ENCODE measurements at places on chromosomes 3 and 15.

- DNase-seq, result no peak
These were observed 417.4 kb upstream of the NAALADL2 start for GRCh38 chr3:174441588-174442301.

GRCh38 chr15:66025972-66026371 lies 156.7 kb downstream of the RAB11A start:
- DNase-seq, result no peak

- DNase-seq, result no peak
These were observed 15.3 kb upstream of the PTPN23 start for GRCh38 chr3:47365213-47366153.

DNA sequence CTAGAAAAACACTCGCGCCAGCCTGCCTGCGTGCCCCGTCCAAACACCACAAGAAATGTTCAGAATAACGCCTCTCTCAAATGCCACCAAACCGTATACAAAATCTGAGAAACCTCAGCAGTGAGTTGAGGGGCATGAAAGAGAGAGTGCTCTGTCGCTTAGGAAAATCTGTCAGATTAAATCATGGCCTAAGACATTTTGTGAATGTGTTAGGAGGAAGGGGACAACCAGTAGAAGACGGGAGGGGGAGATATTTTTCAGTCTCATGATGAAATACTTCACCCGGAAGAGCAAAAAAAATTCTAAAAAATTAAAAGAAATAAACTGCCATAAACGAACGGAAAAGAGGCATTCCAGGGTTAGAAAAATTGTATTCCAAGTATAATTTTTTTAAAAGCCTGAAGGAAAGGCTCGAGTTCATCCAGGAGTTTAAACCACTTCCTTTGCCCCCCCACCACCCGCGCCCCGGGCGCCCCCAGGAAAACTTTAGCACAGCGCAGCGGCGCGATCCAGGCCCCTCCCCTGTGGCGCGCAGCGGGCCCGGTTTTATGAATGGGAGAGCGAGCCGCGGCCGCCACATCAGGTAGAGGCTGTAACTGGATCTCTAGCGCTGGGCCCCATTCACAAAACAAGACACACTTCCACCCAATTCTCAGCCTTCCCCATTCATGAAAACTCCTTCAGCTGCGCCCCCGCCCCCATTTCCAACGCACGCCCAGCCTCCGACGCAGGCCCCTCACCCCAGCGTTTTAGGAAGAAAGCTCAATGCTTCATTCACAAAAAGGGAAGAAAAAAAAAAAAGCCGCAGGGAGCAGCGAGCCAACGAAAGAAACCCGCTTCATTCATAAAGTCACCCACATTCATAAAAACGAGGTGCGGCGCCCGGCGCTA lies 1.4 kb downstream of the ETV5 start:
- DNase-seq, result no peak

DNA sequence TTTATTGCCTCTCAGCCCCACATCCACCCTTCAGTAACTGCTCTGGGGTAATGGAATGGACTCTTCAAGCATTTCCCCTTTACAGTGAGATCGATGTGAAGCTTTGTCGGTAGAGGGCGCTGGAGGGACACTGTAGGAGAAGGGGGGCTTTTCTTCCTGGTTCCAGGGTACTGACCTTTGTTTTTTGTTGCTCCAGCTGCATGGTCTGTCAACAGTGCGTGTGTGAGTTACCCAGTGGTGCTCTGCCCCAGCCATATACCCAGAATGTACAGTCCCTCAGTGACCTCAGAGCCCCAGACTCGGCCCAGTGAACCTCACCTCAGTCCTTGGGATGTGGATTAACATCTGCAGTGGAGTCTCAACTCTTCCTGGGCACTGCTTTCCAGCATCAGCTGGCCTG lies 180.3 kb upstream of the TSC22D2 start:
- no peak for DNase-seq

DNA sequence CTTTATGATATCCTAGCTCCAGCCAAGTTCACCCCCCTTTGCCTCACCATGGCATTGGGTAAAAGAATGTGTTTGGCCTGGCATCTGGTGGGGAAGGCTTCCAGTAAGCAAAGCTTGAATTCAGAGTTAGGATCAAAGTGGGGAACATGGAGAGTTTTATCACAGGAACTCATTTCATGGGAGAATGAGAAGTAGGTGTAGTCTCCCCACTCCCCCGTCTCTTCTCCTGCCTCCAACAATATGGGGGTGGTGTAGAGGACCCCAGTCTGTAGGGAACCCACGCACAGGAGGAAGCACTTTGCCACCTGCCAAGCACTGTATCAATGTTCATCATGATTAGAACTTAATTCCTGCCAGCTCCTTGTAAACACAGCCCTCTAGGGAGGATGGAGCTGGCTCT lies 200.5 kb downstream of the UACA start:
- no peak for DNase-seq

GRCh38 chr15:31433091-31433490 lies 106.5 kb downstream of the KLF13 start:
- DNase-seq, result no peak

DNA sequence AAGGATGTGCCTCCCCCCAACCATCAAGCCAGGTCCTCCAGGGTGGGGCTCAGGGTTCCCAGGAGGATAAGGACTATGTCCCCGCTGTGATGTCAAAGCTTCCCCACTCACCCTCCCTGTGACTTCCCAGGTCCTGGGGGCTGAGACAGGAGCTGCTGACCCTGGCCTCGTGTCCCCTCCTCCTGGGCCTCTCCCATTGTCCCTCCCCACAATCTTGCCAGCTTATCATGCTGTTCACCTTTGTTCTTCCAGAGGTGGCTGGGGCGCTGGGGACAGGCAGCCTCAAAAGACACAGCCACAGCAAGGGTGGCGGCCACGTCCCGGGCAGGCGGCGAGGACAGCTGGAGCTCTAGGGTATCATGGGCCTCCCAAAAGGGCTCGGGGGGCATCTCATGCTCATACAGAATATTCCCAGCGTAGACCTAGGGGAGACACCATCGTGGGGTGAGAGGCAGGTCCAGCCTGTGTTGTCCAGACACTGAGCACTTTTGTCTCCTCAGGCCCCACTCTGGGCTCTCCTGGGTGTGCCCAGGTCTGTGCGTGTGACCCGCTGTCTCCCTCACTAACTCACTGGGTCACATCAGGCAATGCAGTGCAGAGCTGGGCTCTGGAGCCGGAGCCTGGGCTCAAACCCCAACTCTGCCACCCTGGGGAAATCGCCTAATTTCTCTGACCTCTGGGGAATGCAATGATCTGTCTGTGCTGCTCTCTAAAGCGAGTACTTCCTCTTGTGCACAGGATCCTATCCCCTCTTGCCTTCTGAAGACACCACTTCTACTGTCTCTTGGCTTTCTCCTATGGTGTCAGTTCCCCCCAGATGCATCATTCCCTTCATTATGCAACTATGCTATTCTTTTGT lies 30.0 kb downstream of the SNX33 start:
- DNase-seq, result no peak

- DNase-seq, result no peak
These were observed 3.1 kb downstream of the C3orf62 start for GRCh38 chr3:49273825-49274532.

DNA sequence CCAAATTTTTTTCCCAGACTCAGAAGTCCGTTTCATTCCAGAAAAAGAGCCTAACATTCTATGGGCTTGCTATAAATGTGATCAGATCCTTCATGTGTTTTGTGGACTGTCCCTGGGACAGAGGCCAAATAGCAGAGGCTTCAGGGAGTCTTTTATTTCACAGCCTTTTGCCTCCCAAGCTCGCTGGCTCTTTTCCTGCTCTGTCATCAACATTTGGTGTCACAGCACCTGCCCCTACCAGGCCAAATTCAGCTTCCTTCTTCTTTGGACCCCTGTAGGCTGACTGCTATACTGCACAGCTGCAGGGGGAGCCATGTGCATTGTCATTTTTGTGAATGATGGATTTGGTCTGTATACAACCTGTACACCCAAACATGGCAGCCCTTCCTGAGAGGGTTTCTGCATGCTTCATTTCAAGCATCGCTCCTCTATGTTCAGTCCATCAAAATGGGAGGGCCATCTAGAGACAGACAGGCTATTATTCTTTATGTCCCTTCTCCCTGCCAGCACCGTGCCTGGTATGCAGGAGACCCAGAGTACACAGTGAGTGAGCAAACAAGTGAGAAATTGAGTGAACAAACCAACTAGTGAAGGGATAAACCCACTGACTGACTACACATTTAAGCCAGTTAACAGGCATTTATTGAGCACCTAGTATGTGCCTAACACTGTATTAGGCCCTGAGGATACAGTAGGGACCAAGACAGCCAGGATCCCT lies 17.9 kb upstream of the RPP14 start:
- no peak for DNase-seq

GRCh38 chr15:99566157-99566897 lies 543 bp downstream of the MEF2A start:
- DNase-seq, result no peak

DNA sequence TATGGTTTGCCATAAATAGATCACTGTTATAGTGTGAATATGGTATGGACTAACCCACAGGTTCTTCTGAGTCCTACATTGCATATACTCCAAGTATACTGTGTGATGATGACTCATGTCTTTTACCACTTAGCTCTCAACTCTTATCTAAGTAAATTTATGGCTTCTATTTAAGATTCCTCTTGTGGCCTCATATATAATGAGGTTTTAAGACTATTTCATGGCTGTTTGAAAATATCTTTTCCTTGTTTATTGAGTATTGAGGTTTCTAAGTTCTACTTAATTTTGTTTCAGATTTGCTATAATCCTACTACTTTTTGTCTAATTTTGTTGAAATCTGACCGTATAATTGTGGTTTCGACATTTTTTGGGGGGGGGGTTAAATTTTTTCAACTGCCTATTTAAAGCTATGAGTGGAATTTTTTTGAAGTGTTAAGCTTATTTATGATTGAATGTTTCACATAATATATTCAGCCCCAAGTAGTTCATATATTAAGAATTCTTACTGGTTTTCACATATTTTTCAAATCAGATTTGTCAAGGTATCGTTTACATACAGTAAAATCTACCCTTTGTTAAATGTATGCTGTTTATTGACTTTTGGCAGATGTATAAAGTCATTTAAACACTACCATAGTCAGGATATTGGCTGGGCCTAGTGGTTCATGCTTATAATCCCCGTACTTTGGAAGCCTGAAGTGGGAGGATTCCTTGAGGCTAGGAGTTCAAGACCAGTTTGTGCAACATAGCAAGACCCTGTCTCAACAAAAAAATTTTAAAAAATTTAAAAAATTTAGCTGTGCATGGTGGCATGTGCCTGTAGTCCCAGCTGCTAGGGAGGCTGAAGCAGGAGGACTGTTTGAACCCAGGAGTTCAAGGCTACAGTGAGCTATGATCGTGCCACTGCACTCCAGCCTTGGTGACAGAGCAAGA lies 11.7 kb downstream of the SLC25A36 start:
- DNase-seq, result no peak

DNA sequence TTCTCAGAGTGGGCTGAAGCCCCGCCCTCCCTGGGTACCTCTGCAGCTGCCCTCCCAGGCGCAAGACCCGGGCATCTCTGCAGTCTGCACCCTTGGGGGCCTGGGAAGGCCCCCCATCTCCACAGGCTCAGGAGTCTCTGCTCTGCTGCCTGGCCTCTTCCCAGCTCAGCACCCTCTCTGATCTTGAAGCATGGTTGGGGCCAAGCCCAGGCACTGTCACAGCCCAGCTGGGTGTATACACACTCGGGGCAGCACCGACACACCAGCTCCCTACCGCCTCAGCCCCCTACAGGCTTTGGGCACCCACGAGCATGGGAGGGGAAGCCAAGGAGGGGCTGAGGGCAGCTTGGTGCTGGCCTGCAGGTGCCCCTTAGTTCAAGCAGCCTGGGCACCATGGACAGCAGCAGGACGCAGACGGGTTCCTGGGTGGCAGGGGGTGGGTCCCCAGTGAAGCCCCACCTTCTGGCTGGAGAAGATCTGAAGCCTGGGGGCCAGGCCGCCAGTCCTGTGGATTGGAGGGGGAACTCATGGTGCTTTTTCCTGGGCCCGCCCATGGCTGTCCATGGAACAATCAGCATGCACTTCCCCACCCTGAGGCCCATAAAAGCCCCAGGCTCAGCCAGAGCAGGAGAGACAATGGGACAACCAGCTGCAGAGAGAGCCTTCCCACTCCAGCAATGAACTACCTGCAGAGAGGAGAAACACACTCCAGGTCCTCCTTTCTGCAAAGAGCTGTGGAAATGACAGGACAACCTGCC lies 170.6 kb downstream of the TJP1 start:
- no peak for DNase-seq

DNA sequence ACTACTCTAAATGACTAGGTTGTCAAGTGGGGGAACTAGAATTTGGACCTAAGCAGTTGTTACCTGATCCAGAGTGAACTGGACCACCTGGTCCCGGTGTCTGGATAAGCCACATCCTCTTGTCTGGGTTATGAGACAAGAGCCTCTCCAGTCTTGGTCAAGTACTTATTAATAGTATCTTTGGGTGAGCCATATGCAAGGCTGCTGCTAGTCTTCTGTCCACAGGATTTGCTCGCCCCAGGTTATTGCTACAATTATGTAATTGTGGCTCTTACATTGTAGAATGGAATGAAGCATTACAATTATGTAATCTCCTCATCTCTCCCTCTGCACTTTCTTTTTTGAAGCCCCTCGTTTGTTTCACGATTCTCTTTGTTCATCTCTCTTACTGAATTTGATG lies 24.0 kb upstream of the AGBL1 start:
- no peak for DNase-seq

- no peak for DNase-seq
These were observed 60.4 kb downstream of the GPR176 start for GRCh38 chr15:39859636-39860035.

DNA sequence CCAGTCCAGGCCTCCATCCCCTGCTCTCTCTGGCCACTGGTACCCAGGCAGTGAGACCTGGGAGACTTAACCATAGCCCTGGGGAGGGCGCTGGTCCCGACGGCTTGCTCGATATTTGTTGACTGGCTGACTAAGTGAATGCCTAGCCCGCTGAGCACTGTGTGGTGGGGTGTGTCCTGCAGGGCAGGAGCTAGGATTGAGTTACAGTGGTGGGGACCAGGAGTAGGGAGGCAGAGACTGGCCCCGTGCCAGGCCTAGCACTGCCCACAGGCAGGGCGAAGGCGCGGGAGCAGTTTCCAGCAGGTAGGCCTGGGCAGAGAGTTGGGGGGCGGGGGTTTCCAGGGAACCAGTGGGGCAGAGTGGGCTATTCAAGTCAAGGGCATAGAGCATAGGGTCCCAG lies at the start of gene VILL:
Gene VILL, plus strand, starts transcription at position 260 of the 400 bp plus-strand sequence. CDS start 2,887 bp downstream, outside the sequence.
- DNase-seq, result no peak

DNA sequence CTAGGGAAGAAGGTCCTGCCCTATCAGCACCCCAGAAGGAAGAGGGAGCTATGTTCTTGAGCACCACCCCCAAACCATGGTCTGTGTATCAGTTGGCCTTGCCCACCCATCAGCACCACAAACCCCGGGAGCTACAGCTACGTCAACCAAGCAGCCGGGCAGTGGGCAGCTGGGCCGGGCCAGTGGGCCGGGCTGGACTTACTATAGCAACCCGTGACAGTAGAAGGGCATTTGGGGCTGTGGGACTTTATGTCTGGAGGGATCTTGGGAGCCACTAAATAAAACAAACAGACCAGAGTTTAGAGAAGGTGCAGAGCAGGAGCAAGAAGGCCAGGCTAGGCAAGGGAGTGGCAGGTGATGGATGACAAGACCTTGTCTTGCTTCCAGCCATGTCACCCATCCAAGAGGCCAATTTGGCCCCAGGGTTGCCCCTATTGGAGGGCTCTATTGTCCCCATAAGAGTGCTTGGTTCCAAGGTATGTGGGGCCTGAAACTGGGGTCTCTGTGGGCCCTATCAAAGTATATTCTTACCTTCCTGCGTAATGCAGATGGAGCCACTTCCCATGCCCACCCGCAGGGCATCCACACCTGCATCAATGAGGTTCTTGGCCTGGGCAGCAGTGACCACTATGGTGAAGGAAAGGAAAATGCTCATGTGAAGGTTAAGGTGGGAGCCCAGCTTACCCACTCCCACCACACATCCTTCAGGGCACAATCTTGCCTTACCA lies 3.2 kb downstream of the IMPDH2 start:
- DNase-seq, result no peak

All from stimulated activated CD8-positive, alpha-beta memory T cell treated with anti-CD3 and anti-CD28 coated beads, Interleukin-15, amount 100 ng/mL, for 24 hours (primary cell).